Transverse colon (tissue), 4 donors: ENCODE measurements at places on chromosomes 16 and 17. TPM values are rescaled to one million over a fixed set of nuclear protein-coding genes. Genes with fewer than 3 reads are reported as not detected.

The GPRC5B gene
- total RNA-seq, result 1.9 TPM

The MINK1 gene
- total RNA-seq, result 215 TPM

The PPP4C gene
- 17.7 TPM for total RNA-seq

DNA sequence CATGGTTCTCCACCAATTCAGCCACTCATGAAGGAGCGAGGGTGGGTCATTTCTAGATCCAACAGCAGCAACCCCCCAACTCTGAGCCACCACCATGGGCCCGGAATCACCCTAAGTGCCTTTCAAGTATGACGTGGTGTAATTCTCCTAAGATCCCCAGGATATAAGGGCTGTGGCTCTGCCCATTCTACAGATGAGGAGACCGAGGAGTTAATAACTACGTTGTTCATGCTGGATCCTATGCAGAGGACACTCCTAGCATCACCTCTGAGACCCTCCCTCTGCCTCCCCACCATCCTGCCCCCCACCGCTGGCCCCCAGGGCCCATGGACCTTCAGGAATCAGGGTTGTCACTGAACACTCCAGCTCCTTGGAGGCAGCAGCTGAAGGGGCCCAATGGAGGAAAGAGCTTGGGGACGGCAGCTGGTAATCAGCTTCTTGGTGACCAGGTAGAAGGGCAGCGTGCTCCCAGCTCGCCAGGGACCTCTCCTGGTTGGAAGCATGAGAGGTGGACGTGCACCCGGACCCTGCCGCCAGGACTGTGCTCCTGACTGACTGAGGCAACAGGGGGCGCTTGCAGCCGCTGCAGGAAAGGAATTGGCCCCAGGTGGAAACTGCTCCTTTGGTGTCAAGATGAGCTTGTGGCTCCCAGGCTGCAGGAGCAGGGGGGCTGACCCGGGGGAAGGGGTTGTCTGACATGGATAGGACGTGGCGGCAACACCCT is 28.2 kb upstream of the CACNG1 start:
- no peak overlapping the region for H3K27ac ChIP-seq
- no peak overlapping the region for H3K4me3 ChIP-seq
- no peaks in the 10 kb centered on the region for H3K36me3 ChIP-seq
- no peaks in the 10 kb centered on the region for H3K4me1 ChIP-seq
- no peaks in the 10 kb centered on the region for H3K27me3 ChIP-seq

GRCh38 chr17:8879410-8879809 is 11.9 kb upstream of the PIK3R6 start:
- H3K4me1 ChIP-seq, result no peaks in the 10 kb centered on the region
- H3K4me3 ChIP-seq, result no peak overlapping the region
- H3K27me3 ChIP-seq, result peaks cover 4% of the 10 kb centered on the region
- no peak for DNase-seq

DNA sequence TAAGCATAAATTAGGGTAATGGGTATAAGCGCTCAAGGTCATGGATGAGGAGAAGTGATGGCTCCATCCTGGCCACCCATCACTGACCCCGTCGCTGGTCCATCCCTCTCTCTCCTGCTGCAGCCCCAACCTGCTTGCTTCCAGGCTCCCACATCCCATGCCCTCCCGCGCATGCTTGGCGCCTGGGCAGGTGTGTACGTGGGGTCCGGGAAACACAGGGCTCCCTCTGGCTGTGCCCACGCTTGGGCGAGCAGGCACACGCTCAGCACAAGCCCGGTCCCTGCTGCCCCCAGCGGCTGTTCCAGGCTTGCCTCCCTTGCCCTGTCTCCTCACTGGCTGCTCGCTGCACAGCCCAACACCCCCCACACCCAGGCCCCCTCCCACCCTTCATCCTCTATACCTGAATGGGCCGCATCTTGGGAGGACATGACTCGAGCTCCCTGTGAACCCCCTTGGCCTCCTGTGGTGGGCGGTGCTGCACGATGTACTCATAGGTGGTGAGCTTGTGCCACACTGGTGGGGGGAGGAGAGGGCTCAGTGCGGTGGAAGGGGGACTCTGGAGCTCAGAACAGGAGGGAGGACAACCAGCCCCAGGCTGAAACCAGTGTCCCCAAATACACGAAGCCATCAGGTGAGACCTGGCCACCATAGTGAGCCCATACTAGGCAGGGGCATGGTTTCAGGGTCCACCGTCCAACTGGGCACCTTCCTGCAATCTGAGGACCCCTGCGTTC is 4.7 kb upstream of the TPPP3 start:
- peak overlapping the region; percentile 77 for H3K27ac ChIP-seq
- peaks cover 26% of the 10 kb centered on the region for H3K4me1 ChIP-seq
- no peak overlapping the region for H3K4me3 ChIP-seq
